CD8-positive, alpha-beta memory T cell (primary cell): ENCODE measurements at places on chromosomes 12 and 14.
A peak's percentile ranks its signal among the peaks of the same experiment; 100 is the strongest.

GRCh38 chr14:71452987-71453386 lies 479.2 kb upstream of the RGS6 start:
- DNase-seq, result no peak

DNA sequence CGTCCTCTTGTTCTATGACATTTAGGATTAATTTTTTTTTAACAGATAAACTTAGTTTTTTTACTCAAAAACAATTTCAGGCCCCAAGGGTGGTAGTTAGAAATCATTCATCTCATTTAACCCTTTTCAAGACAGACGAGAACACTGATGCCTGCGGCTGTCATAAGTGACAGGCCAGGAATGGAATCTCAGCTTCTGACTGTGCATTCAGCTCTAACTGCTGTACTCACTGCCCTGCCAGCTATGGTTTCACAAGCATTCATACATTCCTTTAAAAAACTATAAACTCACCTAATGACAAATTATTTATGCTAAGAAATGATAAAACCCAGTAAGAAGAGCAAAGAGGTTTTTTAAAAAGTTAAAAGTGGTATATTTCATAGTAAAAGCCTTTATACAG lies 8.8 kb downstream of the DENND5B start:
- no peak for DNase-seq

DNA sequence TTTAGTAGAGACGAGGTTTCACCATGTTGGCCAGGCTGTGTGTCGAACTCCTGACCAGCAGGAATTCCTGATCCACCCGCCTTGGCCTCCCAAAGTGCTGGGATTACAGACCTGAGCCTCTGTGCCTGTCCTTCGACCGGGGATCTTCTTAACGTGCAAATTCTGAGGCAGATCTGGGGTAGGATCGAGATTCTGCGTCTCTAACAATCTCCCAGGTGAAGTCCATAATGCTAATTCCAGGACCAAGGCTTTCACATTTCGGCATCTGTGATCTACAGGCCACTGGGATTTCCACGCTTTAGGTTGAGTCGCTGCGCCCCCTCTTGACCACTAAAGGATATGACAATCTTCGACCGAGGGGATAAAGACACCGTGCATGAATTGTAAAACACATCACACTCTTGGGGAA lies 24.8 kb downstream of the FOS start:
- DNase-seq, result no peak

DNA sequence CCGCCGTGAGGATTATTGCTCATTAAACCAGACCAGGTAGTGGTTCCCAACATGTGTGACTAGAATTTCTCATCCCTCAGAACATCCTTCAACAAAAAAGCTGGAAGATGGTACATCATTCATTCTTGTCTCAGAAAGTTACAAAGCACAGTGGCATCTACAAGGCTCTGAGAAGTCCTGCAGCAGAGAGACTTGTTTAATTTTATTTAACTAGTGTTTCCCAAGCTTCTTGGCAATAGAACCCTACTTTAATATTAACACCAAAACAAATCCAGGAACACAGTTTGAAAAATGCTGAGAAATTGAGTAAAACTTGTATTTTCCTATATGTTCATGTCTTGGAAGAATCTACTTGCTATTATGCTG lies 54.8 kb downstream of the PLXNC1 start:
- DNase-seq, result no peak

GRCh38 chr14:62897771-62898170 lies 147.5 kb downstream of the KCNH5 start:
- no peak for DNase-seq

DNA sequence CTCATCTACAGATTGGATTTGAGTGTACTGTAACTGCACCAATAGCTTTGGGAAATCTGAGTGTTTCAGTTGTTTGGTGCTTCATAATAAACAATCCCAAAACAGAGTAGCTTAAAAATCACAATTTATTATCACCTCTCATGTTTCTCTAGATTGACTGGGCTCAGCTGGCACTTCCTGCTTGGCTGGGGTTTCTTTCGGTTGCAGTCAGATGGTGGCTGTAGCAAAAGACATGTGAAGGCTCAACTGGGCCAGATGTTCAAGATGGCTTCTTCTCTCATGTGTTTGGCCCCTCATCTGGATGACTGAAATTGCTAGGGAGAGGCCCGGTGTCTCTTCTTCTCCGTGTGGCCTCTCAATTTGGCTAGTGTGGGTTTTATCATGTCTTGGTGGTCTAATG lies 12.1 kb upstream of the BMP4 start:
- DNase-seq, result no peak

DNA sequence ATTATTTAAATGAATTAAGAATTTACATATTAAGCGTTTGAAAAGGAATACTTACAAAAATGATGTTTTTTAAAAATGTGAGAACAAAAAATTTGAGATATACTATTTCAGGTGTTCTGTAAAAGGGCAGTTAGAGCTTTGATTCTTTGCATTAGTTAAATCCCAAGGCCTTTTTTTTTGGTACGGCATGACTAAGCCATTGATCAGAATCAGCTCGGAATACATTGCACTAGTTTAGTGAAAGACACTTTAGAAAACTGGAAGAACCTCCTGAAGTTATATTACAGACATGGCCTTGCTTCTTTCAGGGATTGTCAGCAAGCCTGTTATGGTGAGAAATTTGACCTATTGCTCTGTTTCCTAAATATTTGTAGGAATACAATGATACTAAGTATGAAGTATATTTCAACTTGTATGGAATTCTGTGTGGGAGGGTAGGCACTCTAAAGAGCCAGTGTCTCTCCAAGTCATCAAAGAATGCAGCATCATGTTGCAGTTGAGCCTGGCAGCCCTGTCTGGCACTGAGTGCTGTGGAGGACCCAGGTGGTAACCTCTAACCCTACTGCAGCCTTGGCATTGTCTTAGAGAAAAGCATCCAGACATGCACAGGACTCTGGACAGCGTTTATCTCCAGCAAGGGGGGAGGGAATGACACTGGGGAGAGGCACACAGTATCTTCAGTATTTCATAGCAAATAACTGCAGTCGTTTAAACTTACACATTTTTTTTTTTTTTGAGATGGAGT lies 1.5 kb downstream of the KLC1 start:
- no peak for DNase-seq

DNA sequence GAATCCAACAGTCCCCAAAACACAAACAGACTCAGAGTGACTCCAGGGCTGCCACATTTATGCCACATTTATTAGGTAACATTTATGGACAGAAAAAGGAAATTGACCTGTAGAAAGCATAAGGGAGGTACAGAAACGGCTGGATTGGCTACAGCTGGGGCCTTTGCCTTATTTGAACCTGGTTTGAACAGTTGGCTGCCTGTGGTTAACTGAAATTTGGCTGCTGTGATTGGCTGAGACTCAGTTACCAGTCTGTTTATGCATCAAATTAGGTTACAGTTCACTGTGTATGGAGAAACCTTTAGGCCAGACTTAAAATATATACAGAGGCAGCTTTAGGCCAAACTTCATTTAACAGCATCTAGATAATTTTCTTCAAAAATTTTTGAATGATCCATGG lies 27.8 kb upstream of the PCNX1 start:
- DNase-seq, result no peak

DNA sequence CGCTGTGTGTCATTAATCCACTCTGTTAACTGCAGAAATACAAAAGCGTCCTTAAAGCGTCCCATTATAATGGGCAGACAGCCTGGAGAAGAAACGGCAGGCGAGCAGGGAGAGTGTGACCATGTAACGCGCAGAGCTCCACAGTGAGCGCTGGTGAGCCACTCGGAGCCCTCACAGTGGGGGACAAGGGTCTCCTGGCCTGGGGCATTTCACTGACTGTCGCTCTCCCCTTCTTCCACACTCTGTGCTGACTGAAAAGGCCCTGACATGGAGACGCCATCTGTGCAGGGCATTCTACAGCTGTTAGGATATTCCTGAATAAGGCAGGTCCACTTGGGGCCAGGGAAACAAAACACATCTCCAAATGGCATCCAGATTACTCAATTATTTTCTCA lies 24.2 kb downstream of the CCDC92 start:
- no peak for DNase-seq

DNA sequence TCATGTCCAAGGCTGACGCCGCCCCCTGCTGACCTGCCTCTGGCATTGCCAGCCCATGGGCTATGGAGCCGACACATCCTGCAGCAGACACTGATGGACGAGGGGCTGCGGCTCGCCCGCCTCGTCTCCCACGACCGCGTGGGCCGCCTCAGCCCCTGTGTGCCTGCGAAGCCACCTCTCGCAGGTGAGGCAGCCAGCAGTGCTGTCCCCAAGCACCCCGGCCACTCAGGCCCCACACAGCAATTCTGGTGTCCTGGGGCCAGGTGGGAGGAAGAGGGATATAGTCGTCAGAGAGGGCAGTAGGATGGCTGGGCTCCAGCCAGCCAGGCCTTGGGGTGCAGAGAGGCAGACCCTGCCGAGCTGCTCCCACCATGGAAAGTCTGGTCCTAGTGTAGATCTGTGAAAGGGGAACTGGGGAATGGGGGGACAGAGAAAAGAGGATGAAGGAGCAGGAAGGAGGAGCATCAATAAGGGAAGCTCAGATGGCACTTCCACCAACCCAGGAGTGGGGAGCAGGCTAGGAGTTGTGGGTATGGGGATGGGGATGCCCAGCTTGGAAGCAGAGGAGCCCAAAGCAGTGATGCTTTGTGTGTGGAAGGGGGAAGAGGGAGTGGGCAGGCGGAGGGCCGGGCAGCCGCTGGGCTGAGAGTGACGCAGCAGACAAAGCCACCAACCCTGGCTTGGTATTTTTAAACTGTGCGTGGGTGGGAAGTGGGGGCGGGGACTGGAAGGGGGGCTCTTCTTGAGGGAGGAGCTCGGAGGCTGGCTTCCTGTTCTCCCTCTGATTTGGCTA lies 4.7 kb downstream of the NAB2 start:
- DNase-seq, result peak; percentile 44

- DNase-seq, result no peak
Observed at GRCh38 chr12:104495786-104496185, 39.0 kb downstream of the CHST11 start.

DNA sequence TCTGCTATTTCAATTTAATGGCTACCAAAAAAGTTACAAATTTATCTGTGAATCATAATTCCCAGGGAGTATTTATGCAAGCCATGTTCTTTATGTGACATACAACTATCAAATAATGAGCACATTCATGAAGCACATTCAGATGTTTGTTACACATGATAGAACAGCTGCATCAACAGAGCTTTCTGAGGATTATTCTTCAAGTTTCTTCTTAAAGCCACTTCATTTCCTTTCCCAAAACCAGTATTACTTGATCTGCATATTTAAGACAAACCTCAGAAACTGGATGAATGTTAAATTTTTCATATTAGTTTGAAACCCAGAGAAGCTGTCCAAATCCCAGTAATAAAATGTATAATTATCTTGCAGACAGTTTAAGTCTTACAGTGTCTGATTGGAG lies 73.6 kb upstream of the SOX5 start:
- DNase-seq, result no peak

DNA sequence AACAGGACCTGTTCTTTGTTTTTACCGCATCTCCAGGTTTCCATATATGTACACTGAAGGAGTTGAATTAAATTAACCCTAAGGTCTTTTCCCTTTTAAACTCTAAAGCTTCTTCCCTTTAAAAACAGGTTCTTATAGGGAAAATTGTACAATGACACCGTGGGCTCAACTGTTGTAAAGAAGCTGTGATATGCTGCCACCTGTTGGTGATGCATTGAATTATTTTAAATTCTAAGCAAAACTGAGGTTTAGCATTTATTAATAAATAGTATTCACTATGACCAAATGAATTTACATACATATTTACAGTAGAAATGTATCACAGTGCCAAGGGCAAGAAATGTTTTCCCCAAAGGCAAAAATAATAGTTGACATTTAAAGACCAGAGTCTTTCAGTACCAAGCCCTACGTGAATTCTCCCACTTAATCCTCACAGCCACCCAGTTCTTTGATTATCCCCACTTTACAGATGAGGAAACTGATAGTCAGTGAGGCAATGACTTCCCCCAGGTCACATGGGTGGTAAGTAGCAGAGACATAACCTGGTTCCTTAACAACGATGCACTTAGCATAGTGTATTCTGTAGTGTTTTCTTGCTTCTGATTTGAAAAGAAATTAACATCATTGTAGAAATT lies 35.7 kb upstream of the TMEM263 start:
- peak; percentile 15 for DNase-seq

- DNase-seq, result no peak
Observed at GRCh38 chr14:24381363-24382063, 13.5 kb downstream of the NFATC4 start.

DNA sequence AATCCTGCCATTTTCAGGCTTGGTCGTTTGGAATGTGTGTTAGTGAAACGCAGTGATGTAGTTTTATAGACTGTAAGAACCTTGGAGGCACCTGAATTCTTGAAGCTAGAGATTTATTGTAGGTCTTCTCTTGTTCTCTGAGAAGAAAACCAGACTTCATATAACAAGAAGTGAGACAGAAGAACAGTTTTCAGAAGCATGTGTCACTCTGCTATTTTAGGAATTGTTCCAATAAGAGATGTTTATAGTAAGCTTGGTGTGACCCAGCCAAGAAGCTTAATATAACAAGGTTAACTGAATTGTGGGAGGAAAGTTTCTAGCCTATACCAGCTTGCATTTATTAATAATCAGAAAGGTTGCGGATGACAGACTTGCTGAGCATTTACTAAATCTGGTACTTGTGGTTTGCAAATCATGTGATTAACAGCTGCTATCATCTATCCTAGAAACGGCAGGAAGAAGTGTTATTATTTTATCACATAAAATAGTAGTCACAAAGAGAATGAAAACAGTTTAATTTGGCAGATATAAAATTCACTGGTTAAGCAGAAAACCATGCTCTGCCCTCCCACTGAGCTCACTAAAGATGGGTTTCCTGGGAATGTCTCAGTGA lies 49.2 kb upstream of the BCAT1 start:
- DNase-seq, result no peak

GRCh38 chr12:87047691-87048090 lies 791.5 kb upstream of the MGAT4C start:
- DNase-seq, result no peak

- no peak for DNase-seq
Observed at GRCh38 chr14:100965296-100965695, 61.8 kb upstream of the RTL1 start.

DNA sequence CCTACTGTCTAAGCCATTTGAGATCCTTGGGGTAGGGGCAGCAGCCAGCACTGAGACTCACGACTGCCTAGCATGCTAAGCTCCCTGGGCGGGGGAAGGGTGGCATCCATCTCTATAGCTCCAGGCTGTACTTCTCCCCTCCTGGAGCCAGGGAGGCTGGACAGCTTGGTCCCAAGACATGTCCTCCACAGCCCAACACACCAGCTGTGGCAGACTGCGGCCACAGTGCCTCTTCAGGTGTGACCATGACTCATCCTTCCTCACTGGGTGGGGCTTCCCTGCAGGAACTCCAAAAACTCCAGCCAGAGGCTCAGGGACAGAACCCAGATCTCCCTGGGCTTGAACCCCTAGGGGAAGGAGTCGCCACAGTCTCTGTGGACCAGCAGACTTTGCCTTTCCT lies 193.9 kb downstream of the GPHN start:
- DNase-seq, result no peak

DNA sequence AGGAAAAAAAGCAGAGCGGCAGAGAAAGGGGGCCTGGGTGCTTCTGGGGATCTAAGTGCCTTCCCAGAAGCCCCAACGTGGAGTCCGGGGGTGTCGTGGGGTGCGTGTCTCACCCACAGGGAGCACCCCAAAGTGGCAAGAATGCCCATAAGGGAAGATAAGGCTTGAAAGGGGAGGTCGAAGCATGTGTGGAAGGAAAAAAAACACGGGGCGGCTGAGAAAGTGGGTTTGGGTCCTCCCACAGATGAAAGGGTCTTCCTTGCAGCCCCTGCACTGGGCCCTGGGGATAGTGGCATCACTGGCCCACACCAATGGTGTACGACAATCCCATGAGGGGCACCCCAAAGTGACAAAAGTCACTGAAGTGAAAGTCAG lies 275.5 kb downstream of the ALG10 start:
- no peak for DNase-seq

- DNase-seq, result no peak
Observed at GRCh38 chr12:70096759-70097410, 146.3 kb upstream of the CNOT2 start.
